ENCODE measurements at places on chromosomes 7 and 10. TPM values are rescaled to one million over a fixed set of nuclear protein-coding genes. Genes with fewer than 3 reads are reported as not detected.

The CALML3 gene
- 0.09 TPM for total RNA-seq

The SCIN gene
- total RNA-seq = 2.5 TPM

The COL1A2 gene
- total RNA-seq = 233 TPM

The GRID2IP gene
- total RNA-seq = 3.5 TPM

The PTPN12 gene
- total RNA-seq = 102 TPM

The ZC3HAV1L gene
- 19.5 TPM for total RNA-seq

The CPA2 gene
- total RNA-seq = not detected

The DLD gene
- 70.8 TPM for total RNA-seq

The ZNF783 gene
- 13.1 TPM for total RNA-seq

The HELLS gene
- 89.3 TPM for total RNA-seq

The OLAH gene
- not detected for total RNA-seq

The BTBD16 gene
- total RNA-seq = not detected

The CPVL gene
- total RNA-seq = 7.8 TPM

The SPDYE16 gene
- 0.27 TPM for total RNA-seq

The ENTPD7 gene
- 7.2 TPM for total RNA-seq

GRCh38 chr10:37552881-37553280 lies 304.5 kb downstream of the ZNF248 start:
- no peak for DNase-seq

DNA sequence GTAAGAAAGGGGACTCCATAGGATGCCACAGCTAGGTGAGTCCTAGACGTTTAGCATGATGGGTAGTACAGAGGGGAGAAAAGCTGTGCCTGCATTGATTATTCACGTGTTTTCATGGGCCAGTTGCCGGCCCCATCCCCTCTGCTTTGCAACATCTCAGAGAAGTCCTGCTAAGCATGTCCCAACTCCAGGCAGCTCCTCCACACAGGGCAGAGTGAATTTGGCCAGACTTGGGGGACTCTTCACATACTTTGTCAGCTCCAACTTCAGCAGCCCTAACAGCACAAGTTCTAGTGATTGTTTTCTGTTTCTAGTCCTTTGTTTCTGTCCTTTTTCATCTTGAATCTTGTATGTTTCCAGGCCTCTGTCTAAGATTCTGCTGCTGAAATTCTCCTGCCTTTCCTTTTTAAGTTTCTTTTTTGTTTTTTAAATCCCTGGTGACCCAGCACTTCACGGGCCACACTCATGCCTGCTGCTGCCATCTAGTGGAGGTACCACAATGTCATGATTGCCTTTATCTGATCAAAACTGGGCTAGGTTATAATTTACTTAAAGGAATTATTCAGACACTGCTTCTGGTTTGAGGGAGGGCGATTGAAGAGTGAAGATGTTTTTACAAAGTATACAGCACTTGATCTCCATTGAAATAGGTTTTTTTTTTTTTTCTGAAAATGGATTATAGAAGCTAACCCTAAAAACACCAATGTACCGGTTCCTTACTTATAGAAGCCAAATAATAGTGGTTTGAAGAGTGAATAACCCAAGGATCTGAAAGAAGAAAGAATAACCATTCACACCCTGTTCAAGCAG lies 276.9 kb downstream of the CSTF2T start:
- no peak for DNase-seq

- DNase-seq = no peak
These were observed 245.5 kb upstream of the TCERG1L start for GRCh38 chr10:131556897-131557495.

GRCh38 chr7:70494225-70495032 lies 637.5 kb upstream of the GALNT17 start:
- DNase-seq = no peak

DNA sequence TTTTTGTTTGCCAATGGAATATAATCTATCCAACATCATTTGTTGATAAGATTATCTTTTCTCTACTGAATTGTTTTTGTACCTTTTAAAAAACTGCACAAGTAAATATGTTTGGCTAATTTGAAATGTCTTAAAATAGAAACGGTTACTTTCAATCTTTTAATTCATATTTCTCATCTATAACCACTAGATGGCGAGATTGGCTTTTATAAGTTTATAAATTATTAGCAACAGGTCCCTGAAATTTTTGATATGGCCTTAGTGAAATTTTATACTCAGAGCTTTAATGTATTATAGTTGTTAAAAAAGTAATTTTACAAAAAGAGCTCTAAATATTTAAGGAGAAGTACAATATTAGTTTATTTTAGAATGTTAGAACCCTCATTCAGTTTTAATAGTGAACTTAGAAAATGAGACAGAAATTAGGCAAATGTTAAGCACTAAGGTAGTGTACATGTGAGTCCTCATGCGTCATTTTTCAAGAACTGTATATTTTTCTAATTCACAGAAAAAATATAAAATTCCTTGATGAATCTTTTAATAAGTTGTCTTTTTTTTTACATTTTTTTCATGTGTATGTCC lies 592.5 kb downstream of the ARL4A start:
- DNase-seq = peak; percentile 21

DNA sequence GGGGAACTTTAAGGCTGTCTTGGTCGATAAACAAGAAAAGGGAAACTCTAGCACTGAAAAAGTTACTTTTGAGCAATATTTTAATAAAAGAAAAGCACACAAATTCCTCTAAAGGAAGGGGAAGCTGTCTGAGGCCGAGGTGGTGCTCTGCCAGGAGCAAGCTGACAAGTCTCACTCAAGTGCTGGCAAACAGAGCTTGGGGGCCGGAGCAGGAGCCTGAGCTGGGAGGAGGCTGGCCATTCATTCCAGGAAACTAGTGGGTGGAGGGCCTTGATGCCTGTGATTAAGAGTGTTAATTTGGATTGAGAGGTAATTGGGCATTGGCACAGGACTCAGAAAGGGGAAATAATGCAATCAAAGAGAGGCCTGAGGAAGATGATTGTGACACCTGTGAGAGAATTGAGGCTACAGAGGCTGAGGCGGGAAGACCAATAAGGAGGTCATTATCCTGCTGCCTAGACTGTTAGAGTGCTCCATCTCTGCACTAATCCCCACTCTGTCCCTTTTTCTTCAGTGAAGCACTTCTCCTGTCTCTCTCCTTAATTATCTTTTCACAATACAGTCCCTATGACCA lies 154.9 kb upstream of the COL1A2 start:
- DNase-seq = no peak

- no peak for DNase-seq
These were observed 1.2 kb upstream of the ARPC1B start for GRCh38 chr7:99373091-99374066.

GRCh38 chr10:124648131-124648475 lies 96.1 kb downstream of the FAM53B start:
- no peak for DNase-seq

- DNase-seq = no peak
These were observed 79.3 kb upstream of the AFAP1L2 start for GRCh38 chr10:114483575-114483974.

- DNase-seq = peak; percentile 74
These were observed 290.7 kb downstream of the CCDC3 start for GRCh38 chr10:12710594-12711349.

DNA sequence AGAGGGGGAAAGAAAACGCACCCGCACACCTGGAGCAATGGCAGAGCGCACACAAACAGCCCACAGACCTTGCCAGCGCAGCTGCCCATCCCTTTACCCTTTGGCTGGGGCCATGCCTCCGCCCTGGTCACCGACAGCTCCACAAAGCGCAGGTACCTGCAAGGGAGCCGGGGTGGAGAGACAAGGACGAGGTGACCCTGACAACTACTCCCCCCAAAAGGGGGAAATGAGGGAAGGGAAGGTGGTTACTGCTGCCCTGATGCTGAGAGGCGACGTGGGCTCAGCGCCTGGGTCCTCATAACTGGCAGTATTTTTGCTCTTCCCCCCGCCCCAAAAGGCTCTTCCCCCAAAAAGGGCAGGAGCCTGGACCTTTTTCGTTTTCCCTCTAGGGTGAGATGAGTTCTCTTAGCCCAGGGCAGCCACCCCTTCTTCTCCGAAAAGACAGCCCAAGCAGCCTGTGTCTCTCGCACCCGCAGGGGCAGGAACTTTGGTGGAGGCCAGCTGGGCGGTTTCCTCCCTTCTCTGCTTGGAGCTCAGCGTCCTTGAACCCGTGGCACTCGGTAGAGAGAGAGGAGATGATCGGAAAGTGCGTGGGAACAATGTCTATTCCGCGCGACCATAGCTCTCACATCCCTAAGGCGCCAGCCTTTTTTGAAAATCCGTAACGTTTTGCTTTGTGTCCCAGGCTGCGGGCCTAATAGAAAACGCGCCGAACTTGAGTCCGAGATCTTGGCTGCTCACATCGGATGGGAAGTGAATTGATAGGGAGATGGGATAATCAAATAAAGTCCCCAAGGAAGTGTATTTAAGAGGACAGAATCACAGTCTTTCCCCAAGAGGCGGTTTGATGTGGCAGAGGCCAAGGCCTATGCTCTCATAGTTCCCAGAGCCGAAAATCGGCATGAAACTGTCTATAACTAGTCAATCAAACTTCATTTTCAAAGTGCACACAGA lies 1.0 kb downstream of the NKX2-3 start:
- DNase-seq = no peak

DNA sequence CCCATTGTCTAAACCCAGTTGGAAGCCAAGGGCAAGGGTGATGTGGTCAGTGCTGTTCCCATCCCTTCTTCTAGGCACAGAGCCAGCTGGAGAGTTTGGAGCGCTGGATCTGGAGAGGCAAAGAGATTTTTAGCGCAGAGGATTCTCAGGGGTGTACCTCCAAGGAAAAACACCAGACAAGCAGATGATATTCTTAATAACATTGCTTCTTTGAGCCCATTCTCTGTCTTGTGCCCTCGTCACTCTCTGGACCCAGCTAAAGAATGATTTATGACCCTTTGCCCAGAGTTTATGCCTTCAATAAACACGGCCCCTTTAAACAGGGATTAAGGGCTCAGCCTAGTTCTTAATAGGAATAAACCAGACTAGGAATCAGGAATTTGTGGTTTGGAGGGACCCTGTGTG lies 4.7 kb upstream of the HIP1 start:
- DNase-seq = no peak

- peak; percentile 87 for DNase-seq
These were observed 32.2 kb downstream of the KCNH2 start for GRCh38 chr7:150945853-150946420.

DNA sequence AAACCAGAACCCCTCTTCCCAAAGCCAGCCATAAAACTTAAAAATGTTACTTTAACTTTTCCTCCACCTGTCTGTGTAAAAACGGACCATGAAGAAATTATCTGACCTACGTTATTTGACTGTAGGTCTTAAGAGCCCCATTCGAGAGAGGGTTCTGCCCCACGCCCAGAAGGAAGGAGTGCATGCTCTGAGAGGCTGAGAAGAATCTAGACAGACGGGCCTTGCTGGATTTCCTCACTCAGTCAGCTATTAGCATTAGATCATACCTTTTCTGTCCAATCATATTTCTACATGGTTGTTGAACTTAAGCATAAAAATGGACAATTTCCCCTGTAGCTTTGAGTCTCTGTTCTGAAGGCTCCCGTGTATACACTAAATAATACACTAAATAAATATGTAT lies 38.1 kb upstream of the WDR11 start:
- DNase-seq = no peak

- DNase-seq = no peak
These were observed 184.2 kb upstream of the BET1 start for GRCh38 chr7:94188350-94188749.

GRCh38 chr7:109552017-109552416 lies 982.3 kb downstream of the DNAJB9 start:
- DNase-seq = no peak

- DNase-seq = no peak
These were observed 114.0 kb downstream of the WDR37 start for GRCh38 chr10:1169981-1170866.

DNA sequence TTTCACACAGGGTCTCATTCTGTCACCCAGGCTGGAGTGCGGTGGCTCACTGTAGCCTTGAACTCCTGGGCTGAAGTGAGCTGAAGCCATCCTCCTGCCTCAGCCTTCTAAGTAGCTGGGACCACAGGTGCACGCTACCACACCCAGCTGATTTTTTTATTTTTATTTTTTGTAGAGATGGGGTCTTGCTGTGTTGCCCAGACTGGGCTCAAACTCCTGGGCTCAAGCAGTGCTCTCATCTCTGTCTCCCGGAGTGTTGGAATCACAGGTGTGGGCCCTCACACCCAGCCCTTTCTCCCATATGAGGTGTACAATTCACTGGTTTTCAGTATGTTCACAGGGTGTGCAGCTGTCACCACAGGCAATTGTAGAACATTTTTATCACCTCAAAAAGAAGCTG lies 5.2 kb downstream of the INPP5A start:
- no peak for DNase-seq

DNA sequence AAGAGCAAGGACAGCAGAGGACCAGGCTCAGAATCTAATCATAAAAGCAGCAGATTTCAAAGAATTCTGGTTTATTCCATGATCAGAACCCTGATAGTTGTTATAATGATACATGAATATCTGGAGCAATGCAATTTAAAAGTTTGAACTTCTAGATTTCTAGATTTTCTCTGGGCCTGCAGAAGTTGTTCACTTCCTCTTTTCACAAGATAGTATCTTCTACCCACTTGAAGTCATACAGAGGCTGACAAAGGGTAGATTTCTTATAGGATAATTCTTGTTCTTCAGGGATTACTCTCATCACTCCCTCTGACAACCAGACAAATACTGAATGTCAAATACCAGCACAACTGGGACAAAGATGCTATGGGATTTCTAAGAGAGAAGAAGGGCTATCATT lies 320.0 kb upstream of the ETV1 start:
- no peak for DNase-seq

Data from cerebellum (tissue), 4 donors.